ENCODE measurements at places on chromosomes 16 and 17.

- DNase-seq, result no peak
These were observed 92.4 kb downstream of the RPGRIP1L start for GRCh38 chr16:53611179-53611696.

DNA sequence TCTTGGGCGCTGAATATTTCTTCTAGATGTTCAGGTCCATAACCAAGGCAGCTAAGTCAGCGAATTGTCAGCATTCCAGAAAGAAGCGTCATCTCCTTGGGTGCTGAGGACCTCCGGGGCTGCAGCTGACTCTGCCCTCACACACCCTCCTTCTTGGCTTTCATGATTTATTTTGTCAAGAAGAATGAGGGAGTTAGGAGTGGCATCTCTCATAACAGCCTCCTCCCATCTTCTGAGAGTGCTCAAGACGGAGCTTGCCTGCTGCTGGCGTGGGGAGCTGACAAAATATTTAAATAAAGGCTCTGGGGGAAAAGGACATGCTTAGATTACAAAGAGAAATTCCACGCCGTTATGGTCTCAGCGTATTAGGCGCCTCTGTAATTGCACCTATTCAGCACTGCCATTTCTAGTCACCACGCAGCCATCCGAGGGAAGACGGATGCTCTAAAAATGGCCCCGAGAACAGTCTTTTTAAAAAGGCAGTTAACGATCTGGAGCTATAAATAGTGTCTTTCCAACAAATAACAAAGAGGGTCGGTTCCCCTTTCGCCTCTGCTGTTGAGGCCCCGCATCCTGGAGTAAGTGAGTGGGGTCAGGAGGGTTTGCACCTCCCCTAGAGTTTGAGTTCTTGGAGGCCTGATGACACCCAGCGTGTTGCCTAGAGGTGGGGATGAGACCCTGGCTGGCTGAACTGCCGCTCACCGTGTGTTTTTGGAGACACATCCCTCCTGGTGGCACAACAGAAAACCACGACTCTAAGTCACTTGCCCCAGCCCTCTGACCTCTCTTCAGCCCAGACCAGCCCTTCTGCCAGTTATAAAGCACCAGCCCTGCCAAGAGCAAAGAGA lies 187.0 kb downstream of the CCDC182 start:
- no peak for DNase-seq

DNA sequence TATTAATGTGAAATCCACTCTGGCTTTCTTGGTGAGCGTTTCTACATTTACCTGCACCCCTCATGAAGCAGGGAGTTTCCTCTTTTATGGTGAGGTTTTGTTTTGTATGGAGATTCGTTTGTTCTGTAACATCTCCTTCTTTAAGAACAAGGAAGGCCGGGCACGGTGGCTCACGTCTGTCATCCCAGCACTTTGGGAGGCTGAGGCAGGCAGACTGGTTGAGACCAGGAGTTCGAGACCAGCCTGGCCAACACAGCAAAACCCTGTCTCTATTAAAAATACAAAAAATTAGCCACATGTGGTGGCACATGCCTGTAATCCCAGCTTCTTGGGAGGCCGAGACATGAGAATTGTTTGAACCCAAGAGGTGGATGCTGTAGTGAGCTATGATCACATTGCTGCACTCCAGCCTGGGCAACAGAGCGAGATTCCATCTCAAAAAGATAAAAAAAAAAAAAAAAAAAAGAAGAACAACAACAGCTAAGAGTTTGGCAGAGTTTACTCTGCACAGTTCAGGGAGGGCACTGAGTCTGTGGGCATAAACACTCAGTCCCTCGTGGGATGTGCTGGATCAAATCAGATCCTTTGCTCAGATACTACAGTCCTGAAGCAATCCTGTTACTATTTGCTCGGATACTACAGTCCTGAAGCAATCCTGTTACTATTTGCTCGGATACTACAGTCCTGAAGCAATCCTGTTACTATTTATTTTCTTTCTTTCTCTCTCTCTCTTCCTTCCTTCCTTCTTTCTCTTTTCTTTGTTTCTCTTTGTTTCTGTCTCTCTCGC lies 28.9 kb downstream of the ADCY9 start:
- DNase-seq, result no peak

DNA sequence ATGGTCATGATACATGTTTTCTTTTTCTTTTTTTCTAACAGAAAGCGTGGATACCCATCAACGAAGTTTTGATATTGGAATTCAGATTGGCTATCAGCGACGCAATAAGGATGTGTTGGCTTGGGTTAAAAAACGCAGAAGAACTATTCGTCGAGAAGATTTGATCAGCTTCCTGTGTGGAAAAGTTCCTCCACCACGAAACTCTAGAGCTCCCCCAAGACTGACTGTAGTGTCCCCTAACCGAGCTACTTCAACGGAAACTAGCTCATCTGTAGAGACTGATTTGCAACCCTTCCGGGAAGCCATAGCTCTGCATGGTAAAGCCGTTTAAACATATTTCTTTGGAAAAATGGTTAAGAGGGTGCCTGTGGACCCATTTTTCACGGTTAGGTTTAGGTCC lies 11.5 kb downstream of the HAPSTR1 start:
- DNase-seq, result no peak

Data from stimulated activated CD4-positive, alpha-beta T cell treated with anti-CD3 and anti-CD28 coated beads, Interleukin-4, amount 100 ng/mL, for 24 hours (primary cell).